ENCODE measurements at places on chromosomes 13 and 19.

DNA sequence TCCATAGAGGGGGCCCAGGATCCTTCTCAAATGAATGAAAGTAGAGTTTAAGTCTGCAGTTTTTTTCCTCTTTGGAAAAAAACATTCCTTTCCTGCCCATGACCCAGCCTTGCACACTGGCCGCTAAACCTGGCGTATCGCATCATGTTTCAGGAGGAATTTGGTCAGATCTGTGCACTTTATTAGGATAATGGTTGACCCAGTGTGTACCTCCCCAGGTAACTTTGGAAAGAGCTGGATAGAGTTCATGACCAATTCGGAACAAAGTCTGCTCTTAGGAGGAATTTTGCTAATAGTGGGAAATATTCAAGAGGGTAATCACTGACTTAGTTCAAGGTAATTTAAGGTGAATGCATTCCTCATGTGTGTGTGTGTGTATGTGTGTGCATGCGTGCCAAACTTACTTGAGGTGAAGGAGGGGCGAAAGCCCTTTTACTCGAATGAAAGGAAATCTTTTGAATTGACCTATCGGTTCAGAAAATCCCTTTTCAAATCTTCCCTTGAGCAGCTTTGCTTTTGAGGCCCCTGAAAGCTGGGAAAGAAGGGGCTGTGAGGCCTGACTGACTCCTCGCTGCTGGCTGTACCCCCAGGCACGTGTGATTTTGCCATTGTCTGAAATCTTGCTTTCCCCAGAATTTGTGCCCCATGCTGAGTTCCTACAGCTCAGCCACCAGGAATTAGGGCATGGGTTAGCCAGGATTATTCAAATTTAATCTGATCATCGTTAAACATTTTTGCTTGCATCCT, 46.3 kb downstream of the SIPA1L3 start:
- DNase-seq: no peak

GRCh38 chr13:21461131-21461530, 2.0 kb upstream of the ZDHHC20 start:
- no peak for DNase-seq

GRCh38 chr13:36606060-36606459, 67.8 kb upstream of the SERTM1 start:
- DNase-seq: no peak

DNA sequence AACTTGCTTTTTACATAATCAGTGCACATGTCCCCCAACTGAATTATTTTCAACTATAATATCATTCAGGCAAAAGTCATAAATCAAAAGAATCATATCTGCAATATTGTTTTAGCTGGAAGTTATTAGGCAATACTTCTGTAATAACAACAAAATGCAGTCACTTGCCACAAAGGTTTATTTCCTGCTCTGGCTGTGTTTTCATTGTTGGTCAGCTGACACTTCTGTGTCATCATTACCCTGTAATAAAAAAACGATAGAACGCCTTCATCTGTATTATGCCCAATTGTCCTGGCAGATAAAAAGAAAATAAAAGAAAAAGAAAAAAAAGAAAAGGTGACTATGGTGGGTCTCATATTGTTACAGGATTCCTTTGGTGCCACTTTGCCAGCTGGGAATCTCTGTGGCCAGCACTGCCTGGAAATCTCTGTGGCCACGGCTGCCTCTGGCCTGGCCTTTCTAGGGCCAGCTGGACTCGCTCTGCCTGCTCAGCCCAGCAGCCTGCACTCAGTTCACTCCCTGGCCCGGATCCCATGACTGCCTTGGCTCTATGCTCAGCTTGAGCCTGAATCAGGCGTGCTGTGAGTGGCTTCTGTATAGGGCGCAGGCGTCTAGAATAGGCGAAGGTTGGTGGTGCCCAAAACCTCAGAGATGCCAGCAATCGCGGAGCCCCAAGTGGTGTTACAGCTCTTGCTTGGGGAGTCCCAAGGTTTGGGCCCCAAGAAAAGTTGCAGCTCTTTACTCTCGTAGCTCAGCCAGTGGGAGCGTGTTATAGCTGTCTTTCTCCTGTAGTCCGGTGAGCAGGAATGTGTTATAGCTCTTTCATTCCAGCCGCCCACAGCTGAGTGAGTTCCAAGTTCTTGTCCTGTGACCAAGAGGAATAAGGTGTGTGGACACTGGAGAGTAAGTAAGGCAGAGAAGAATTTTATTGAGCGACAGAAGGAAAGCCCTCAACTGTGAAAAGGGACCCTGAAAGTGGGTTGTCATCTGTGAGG, 1227.1 kb downstream of the SLITRK1 start:
- no peak for DNase-seq

DNA sequence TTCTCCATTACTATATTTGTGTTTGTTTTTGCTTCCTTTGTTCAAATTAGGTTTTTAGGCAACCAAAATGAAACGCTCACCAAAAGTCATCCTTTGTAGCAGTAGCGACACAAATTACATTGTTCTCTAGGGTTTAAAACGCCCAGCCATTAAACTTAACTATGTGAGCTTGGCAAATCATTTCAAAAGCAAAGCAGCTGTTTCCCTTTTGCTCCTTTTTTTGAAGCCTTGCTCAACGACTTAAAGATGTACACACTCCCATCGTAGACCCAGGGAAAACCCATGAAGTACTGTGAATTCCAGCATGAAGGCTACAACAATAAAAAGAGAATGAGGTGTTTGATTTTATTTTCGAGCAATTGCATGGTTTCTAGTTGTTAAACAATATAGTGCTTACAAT, 106.7 kb downstream of the RAP2A start:
- no peak for DNase-seq

DNA sequence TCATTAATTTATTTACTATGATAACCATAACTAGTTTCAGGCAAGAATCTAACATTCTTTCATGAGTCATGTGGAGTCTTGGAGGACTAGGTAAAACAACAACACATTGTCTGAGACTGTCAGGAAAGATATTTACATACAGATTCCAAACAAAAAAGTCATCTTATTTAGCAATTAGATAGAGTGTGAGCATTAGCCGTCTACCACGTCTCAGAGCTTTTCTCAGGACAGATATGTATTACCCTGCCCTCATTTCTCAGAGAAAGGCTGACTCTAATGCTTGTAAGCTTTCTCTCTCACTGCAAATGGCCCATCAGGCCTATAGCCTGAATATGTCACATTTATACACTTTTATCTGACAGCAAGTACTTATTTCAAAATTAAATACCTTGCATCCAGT, 312.1 kb upstream of the PCDH20 start:
- no peak for DNase-seq
